GM23248 (cell line): ENCODE measurements at places on chromosomes 11 and 22. TPM values are rescaled to one million over a fixed set of nuclear protein-coding genes. Genes with fewer than 3 reads are reported as not detected.
A peak's percentile ranks its signal among the peaks of the same experiment; 100 is the strongest.

GRCh38 chr11:131745405-131745804 is 375.0 kb downstream of the NTM start:
- H3K36me3 ChIP-seq: no peaks in the 10 kb centered on the region

DNA sequence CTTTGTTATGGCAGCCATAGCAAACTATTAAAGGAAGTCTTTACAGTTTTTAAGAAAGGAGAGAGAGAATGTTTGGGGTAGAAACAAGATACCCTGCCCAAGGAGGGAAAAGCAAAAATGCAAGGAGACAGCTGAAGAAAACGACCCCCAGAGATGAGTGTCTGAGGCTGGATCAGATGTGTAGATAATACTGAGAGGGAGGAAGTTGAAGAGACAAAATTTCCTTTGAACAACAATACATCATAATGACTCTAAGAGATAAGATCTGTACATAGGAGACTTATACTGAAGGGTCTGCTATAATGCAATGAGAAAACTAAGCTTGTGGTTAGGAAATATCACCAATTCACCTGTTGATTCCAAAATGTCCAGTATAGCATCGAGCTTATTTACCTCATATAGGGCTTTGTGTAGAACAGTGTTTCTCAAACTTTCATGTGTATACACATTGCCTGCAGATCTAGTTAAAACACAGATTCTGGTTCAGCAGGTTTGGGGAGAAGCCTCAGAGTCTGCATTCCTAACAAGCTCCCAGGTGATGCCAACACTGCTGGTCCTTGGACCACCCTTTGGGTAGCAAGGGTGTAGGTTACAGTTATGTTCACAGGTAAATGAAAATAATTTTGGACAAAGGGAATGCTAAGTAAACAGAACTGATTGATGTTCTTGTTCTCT is 5.8 kb upstream of the CEP295 start:
- H3K4me1 ChIP-seq: no peaks in the 10 kb centered on the region
- peaks cover 16% of the 10 kb centered on the region for H3K27me3 ChIP-seq
- no peaks in the 10 kb centered on the region for H3K36me3 ChIP-seq
- no peak for DNase-seq
- no peak overlapping the region for H3K27ac ChIP-seq
- H3K4me3 ChIP-seq: no peak overlapping the region

DNA sequence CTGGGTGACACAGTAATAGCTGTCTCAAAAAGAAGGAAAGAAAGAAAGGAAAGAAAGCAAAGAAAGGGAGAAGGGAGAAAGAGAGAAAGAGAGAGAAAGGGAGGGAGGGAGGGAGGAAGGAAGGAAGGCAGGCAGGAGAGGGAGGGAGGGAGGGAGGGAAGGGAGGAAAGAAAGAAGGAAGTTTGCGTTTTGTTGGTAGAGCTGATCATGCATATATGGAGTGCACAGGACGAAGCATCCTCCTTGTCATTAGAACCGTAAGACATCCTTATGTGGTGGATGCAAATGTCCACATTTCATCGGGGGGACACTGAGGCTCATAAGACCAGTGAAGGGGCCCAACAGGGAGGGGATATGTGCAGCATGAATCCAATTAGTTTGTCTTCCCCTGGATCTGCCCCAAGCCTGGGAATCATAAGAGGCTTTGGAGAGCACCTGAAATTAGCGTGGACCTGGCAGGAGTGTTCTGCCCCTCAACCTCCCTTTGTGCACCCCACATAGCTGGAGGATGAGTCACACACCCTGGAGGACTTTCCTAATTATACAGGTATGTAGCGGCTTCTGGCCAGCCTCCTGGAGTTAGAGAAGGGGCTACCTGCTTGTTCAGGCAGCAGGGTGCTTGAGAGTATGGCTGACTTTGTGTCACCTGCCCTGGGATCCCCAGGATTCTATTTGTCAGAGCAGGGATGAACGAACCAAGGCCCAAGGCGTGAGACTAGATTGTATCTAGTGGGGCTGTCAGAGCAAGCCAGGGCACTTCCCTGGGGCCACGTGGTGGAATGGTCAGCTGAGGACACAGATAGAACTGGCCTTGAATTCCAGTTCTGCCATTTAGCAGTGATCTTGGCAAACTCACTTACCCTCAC is 119.7 kb upstream of the CD82 start:
- DNase-seq: no peak
- H3K4me1 ChIP-seq: no peaks in the 10 kb centered on the region
- no peak overlapping the region for H3K27ac ChIP-seq
- H3K36me3 ChIP-seq: no peaks in the 10 kb centered on the region
- no peaks in the 10 kb centered on the region; the same call in none of the 2 replicates for H3K27me3 ChIP-seq

DNA sequence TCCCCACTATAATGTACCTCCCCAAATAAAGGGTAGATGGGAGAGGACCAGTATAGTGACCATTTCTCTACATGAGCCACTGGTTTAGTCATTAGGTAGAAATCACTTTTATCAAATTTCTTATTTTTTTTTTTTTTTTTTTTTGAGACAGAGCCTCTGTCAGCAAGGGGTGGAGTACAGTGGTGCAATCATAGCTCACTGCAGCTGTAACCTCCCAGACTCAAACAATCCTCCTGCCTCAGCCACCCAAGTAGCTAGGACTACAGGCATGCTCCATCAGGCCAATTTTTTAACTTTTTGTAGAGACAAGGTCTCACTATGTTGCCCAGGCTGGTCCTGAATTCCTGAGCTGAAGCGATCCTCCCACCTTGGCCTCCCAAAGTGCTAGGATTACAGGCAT is 322.4 kb downstream of the TTC28 start:
- no peaks in the 10 kb centered on the region for H3K4me1 ChIP-seq
- H3K27ac ChIP-seq: no peak overlapping the region
- no peak overlapping the region for H3K4me3 ChIP-seq
- peak; percentile 5 for DNase-seq

DNA sequence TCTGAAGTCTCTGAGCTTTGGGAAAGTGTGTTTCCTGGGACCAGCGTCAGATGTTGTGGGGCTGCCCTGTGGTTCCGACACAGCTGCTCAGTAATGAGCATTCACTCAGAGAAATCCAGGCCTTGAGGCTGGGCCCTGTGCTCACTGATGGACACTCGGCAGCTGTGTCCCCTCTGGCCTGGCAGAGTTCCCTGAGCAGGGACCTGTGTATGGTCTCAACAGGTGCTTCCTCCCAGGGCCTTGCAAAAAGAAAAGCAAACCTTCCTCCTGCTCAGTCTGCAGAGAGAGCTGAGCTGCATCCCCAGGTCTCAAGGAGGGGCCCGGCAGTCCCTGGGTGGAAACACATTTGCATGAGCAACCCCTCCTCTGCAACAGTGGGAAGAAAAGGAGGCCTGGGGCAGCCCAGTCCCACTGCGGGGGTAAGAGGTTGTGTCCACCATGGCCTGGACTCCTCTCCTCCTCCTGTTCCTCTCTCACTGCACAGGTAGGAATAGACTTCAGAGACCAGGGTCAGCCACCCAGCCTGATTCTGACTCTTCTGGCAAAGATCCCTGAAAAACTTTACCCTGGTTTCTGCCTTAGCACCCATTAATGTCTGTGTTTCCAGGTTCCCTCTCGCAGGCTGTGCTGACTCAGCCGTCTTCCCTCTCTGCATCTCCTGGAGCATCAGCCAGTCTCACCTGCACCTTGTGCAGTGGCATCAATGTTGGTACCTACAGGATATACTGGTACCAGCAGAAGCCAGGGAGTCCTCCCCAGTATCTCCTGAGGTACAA is 131.2 kb downstream of the VPREB1 start:
- no peak overlapping the region for H3K4me3 ChIP-seq
- H3K4me1 ChIP-seq: no peaks in the 10 kb centered on the region
- H3K27me3 ChIP-seq: peaks cover 31% of the 10 kb centered on the region
- no peak for DNase-seq

GRCh38 chr22:38829485-38829884 is 14.3 kb downstream of the NPTXR start:
- H3K27ac ChIP-seq: no peak overlapping the region
- H3K4me1 ChIP-seq: no peaks in the 10 kb centered on the region
- peak; percentile 48 for DNase-seq
- no peak overlapping the region for H3K4me3 ChIP-seq
- H3K36me3 ChIP-seq: no peaks in the 10 kb centered on the region
- H3K27me3 ChIP-seq: no peaks in the 10 kb centered on the region

GRCh38 chr11:73950869-73951710 is at the start of gene DNAJB13:
Gene DNAJB13 (plus strand): TSS chr11:73951026. CDS start chr11:73951070, 44 bp downstream.
- no peak within 1 kb of the TSS for H3K27ac ChIP-seq
- no peaks in the 10 kb centered on the region for H3K36me3 ChIP-seq
- no peaks in the 10 kb centered on the region for H3K27me3 ChIP-seq
- H3K4me1 ChIP-seq: peaks cover 3% of the 10 kb centered on the region; the same call in 1 of the 2 replicates
- peak; percentile 63 for DNase-seq
- no peak within 1 kb of the TSS for H3K4me3 ChIP-seq

DNA sequence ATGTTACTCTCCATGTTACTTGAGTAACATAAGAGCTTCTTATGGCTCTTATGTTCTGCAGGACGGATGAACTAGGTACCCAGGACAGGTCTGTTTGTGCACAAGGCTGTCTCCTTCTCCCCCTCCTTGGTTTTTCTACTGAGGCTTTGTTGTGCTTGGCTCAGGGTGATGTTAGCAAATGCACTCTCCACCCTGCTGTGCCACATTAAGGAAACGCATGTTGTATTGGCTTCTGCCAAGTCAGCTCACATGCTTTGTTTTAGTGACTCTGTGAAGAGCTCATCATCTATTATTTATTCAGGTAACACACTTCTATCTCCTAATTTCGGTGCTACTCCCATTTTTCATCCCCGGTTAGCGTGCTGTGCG is 108.3 kb downstream of the PTPRJ start:
- H3K4me3 ChIP-seq: no peak overlapping the region
- no peaks in the 10 kb centered on the region for H3K27me3 ChIP-seq
- no peaks in the 10 kb centered on the region for H3K36me3 ChIP-seq

DNA sequence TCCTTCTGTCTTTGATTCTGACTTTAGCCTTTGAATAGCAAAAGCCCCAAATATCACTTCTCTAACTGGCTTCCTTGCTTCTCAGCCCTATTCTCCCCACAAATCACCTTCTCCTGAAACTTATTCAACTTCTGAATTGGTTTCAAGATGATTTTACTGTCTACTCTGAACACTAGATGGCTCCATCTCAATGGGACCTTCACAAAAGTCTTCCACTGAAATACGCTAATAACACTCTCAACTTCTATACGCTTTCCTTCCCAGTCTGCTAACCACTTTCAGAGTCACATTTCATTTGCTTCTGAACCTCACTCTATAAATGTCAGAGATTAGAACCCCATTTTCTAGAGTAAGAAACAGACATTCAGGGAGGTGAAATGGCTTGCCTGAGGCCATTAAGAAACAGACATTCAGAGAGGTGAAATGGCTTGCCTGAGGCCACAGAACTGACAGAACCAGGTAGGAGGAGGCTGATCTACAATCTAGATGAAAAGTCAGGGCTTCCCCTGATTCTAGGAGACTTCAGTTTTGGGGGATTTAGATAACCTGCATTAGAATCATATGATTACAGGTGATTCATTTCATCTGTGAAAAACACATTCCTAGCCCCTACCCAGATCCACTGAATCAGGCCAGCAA is 20.6 kb downstream of the MORC2 start:
- H3K4me1 ChIP-seq: no peaks in the 10 kb centered on the region
- peaks cover 66% of the 10 kb centered on the region; the same call in 1 of the 2 replicates for H3K36me3 ChIP-seq
- no peaks in the 10 kb centered on the region for H3K27me3 ChIP-seq

DNA sequence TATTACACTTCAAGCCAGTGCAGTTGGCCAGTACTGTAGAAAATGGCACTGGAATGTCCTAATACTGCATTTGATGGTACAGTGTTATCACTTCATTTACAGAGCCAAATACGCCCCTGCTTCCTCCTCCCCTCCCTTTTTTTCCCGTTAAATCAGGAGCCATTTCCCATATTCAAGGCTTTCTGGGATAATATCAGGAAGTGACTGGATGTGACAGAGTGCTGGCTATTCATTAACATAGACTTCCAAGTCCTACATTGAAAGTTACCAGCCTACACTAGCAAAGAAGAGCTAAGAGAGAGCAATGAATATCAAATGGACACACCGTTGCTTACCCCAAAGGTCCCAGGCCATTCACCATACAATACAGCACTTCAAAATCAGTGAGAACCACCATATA is 32.1 kb upstream of the ABCC8 start:
- H3K27me3 ChIP-seq: peaks cover 8% of the 10 kb centered on the region; the same call in 1 of the 2 replicates
- no peak overlapping the region for H3K27ac ChIP-seq
- DNase-seq: no peak
- no peak overlapping the region for H3K4me3 ChIP-seq

GRCh38 chr11:125447721-125448120 is 48.3 kb downstream of the FEZ1 start:
- no peak overlapping the region for H3K4me3 ChIP-seq
- H3K4me1 ChIP-seq: peaks cover 13% of the 10 kb centered on the region
- no peak for DNase-seq
- peak overlapping the region; percentile 63 for H3K27ac ChIP-seq
- no peaks in the 10 kb centered on the region for H3K27me3 ChIP-seq

DNA sequence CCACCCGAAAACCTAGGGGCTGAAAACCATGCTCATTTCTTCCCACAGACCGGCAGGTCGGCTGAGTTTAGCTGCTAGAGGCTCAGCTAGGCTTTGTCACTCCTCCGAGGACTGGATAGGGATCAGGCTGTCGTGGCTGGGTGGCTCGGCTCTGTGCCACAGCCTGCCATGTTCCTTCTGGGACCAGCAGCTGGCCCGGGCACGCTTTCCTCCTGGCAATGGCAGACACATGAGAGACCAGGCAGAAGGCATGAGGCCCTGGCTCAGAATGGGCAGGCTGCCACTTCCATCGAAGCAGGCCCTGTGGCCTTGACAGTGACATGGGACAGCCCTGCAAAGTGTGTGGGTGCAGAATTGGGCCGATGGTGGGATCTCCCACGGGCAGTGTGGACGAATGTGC is 20.9 kb downstream of the PARVG start:
- no peak overlapping the region for H3K4me3 ChIP-seq
- H3K4me1 ChIP-seq: peaks cover 12% of the 10 kb centered on the region
- H3K36me3 ChIP-seq: no peaks in the 10 kb centered on the region
- H3K27me3 ChIP-seq: no peaks in the 10 kb centered on the region; the same call in 1 of the 2 replicates
- H3K27ac ChIP-seq: no peak overlapping the region
- DNase-seq: no peak

- no peaks in the 10 kb centered on the region for H3K27me3 ChIP-seq
- no peaks in the 10 kb centered on the region for H3K4me1 ChIP-seq
- no peak overlapping the region for H3K27ac ChIP-seq
- no peak overlapping the region for H3K4me3 ChIP-seq
Observed at GRCh38 chr22:48125416-48125815, 1363.0 kb downstream of the TBC1D22A start.

DNA sequence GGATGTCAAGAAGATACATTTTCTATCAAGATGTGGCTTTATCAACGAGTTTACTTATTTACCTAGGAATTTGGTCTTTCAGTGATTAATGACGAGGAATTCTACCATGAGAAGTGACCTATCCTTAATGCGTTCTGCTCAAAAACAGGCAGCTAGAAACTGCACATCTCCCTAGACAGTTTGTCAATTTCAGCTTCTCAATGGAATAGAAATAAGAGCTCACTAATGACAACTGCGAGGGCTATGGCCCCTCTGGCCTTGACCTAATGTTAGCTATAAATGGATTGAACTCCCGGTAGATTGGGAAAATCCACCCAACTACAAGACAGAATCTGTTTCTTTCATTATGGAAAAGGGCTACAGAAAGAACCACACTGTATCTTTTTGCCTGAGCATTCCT is 223.4 kb downstream of the CADM1 start:
- H3K4me3 ChIP-seq: no peak overlapping the region
- H3K27me3 ChIP-seq: no peaks in the 10 kb centered on the region; the same call in 1 of the 2 replicates
- H3K36me3 ChIP-seq: no peaks in the 10 kb centered on the region

GRCh38 chr11:62269654-62270278 is at the start of gene SCGB2A2:
Gene SCGB2A2 (plus strand): TSS chr11:62270158. CDS start chr11:62270217, 59 bp downstream.
- H3K4me1 ChIP-seq: peaks cover 9% of the 10 kb centered on the region
- no peaks in the 10 kb centered on the region; the same call in 1 of the 2 replicates for H3K27me3 ChIP-seq
- no peaks in the 10 kb centered on the region for H3K36me3 ChIP-seq
- H3K4me3 ChIP-seq: no peak within 1 kb of the TSS
- DNase-seq: no peak
- H3K27ac ChIP-seq: no peak within 1 kb of the TSS

Gene CHADL
- total RNA-seq: 0.22 and 1.1 TPM in 2 replicates

Gene HMGXB4
- total RNA-seq: 10.2 and 12.4 TPM in 2 replicates

Gene SLC43A3
- total RNA-seq: 23.2 and 57.7 TPM in 2 replicates

Gene GPHA2
- total RNA-seq: not detected in 2 replicates

Gene RAG2
- not detected in 2 replicates for total RNA-seq

Gene SYT13
- total RNA-seq: not detected in 2 replicates

Gene MRGPRF
- 25.3 and 36.0 TPM in 2 replicates for total RNA-seq
